ENCODE measurements at places on chromosomes 6 and 20.

- no peak for DNase-seq
Measured at GRCh38 chr6:126716826-126717509, 377.1 kb downstream of the CENPW start.

GRCh38 chr6:111841822-111842221, 31.4 kb downstream of the FYN start:
- no peak for DNase-seq

DNA sequence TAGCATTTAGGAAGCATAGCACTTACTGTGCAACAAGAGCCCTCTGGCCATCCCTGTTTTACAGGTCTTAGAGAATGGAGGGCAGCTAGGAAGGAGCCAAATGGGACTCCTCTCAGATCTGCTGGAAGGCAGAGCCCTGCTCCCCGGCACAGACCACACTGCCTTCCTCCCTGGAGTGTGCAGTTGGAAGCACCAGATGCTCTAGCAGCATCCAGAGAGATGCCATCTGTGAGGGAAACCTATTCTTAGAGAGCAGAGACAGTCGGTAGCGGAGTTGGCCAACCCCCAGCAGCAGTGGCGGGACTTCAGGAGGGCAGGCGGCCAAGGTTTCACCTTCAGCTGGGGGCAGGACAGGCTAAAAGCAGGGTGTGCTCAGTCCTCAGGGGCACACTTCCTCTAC, 16.7 kb upstream of the E2F1 start:
- no peak for DNase-seq

DNA sequence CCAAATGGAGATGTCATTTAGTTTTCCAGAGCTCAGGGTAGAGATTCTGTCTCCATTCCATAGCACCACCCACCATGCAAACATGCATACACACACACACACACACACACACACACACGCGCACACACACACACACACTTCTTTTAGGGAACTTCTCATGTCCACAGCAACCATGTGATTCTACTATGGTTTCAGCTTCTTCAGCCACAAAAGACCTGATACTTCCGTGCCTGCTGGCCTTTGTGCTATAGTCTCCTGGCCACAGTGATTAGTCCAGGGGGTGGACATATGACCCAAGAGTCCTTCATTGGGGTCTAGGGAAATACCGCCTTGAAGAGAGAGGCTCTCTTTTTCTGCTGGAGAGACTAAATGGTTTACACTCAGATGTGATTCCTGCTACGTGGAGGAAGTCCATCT, 53.5 kb downstream of the CARMIL1 start:
- peak; percentile 16 for DNase-seq

GRCh38 chr6:116277124-116277523, 2.6 kb downstream of the TSPYL1 start:
- no peak for DNase-seq

GRCh38 chr6:82364087-82365015, 734 bp downstream of the TPBG start:
- DNase-seq: peak; percentile 75

- DNase-seq: no peak
Measured at GRCh38 chr6:105272786-105273185, 93.0 kb upstream of the POPDC3 start.

- no peak for DNase-seq
Measured at GRCh38 chr6:52361414-52361944, 472 bp upstream of the PAQR8 start.

DNA sequence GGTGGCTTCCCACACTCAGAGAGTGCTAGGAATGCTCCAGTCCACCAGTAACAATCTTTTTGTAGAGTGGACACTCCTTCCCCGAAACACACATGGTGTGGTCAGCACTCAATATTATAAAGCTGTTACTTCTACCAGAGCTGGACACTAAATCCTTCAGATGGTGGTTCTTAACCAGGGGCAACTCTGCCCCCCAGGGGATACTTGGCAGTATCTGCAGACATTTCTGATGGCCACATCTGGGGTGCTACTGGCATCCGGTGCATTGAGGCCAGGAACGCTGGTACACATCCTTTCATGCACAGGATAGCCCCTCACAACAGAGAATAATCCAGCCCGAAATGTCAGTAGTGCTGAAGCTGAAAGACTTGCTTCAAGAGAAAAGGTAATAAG, 124.4 kb downstream of the NFATC2 start:
- DNase-seq: no peak

- DNase-seq: no peak
Measured at GRCh38 chr6:321536-322258, 29.4 kb downstream of the DUSP22 start.

DNA sequence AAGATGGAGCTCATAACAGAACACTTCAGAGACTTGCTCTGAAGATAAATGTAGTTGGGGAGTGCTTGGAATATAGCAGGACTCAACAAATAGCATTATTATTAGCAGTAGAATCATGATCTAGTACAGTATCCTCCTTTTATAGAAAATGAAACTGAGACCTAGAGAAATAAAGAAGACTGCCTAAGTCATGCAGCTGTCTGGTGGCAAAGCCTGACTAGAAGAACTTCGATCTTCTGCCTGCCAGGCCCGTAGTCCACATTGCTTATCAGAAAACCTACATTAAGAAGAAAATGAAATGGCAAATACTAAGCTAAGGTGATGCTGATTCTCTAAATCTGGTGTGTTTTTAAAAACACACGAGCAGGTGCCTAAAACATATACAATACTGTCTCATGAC, 46.4 kb upstream of the DST start:
- DNase-seq: no peak

DNA sequence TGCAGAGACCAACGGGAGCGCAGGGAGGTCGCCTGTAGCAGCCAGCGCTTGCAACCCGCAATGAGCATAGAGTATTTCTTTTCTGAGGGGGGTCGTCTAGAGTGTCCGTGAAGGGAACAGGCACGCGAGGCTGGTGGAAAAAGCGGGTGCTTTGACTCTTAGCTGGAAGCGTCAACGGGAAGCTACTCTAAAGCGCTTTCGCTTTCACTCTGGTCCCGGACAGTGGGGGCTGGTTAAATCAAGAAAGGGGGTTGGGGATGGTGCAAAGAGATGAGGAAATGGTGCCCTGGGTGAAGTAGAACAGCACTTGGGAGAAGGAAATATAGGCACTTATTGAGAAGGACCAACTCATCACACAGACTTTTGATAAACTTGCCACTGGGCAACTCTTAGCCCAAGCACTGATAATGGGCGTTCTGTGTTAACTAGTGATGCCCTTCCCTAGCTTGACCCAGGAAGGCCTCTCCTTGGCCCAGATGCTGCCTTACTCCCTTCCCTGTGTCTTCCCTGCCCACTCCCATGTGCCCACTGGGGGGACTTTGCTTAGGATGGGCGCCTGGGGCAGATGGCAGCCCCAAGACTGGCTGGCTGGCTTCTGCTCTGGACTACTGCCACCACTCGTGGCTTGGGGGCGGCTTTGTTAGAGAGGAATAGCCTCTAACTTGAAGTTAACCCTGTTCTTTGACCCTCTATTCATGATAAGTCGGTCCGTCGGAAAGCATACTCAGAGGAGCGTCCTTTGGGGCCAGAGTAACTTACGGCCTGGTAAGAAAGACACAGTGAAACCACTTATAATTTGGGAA, 585 bp downstream of the PSMB9 start:
- DNase-seq: peak; percentile 52

- no peak for DNase-seq
Measured at GRCh38 chr20:32312718-32313424, 35.4 kb downstream of the KIF3B start.

- no peak for DNase-seq
Measured at GRCh38 chr20:56522311-56522710, 2.2 kb upstream of the FAM209A start.

GRCh38 chr6:107330168-107330567, 129.2 kb downstream of the PDSS2 start:
- no peak for DNase-seq

GRCh38 chr6:134967711-134968110, 17.8 kb upstream of the ALDH8A1 start:
- DNase-seq: no peak

- no peak for DNase-seq
Measured at GRCh38 chr20:64077094-64077493, 2.2 kb downstream of the RGS19 start.

DNA sequence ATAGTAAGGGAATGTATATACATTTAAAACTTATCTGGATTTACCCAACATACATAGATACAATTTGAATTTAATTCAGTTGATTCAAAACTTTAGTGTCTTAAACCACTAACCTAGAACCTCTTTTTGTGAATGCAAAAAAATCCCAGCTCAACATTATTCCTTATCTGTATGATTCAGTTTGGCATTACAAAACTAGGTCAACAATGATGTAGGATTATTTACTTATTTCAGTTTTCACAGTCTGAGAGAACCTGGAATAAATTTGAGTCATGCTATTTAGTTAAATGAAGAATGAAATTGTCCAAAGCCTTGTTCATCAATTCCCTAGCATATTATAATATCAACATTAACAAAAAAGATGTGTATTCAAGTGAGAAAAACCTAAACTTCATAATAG, 7.4 kb upstream of the PLCB1 start:
- no peak for DNase-seq

GRCh38 chr20:16158090-16158975, 414.9 kb downstream of the KIF16B start:
- no peak for DNase-seq

DNA sequence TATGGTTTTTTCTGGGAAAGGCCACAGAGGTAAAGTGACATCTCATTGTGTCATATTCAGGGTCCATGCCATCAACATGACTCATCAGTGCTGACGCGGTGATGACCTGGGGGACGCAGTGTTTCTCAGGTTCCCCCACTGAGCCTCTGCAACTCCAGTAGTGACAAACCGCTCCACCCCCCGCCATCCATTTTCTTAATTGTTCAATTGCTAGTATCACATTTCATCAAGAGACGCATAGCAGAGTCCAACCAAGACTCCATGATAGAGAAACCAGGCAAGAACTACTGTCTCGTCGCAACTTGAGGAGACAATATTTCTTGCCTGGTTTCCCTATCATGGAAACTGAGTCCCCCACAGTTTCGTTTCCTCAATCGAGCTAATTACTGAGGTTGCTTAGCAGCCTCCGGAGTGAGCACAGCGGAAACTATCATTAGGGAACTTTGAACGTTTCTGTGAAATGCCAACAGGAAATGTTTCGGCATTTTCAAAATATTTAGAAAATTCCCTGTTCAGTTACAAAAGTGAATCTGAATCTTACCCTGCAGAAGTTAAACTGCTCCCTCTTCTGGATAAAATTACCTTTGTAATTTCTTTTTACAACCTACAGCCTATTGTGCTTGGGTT, 12.2 kb upstream of the SERPINB1 start:
- DNase-seq: peak; percentile 69

DNA sequence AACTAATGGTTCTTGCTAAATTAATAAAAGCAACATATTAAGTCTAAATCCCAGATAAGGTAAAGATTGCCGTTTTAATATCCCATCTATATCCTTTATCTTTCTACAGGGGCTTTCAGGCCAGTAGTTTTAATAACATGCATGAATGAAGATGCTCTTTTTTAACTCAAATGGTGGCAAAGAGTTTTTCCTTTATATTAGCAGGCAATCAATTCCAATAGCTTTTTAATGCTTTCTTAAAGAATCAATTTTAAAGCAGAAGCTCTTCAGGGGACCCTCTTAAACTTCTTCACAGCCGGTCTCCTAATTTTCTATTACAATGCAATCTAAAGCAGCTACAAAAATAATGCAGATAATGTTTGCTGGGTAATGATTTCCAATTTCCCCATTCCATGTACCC, 107.8 kb upstream of the HS3ST5 start:
- DNase-seq: no peak

- no peak for DNase-seq
Measured at GRCh38 chr6:161218222-161218621, 55.6 kb downstream of the AGPAT4 start.

DNA sequence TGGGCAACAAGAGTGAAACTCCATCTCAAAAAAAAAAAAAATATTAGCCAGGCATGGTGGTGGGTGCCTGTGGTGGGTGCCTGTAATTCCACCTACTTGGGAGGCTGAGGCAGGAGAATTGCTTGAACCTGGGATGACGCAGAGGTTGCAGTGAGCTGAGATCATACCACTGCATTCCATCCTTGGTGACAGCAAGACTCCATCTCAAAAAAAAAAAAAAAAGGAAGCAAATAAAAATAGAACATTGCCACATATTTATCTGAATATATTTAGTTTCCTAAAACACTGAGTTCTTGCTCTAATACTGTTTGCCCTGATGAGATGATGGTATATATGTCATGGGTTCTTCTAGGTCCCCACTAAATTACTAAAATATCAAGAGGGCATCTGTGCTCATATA, 28.4 kb downstream of the CASP8AP2 start:
- DNase-seq: no peak

GRCh38 chr20:62816884-62817873, at the start of gene COL9A3:
Gene COL9A3, plus strand, starts transcription at chr20:62817050. Its CDS starts 15 bp downstream, at chr20:62817065.
- no peak for DNase-seq

DNA sequence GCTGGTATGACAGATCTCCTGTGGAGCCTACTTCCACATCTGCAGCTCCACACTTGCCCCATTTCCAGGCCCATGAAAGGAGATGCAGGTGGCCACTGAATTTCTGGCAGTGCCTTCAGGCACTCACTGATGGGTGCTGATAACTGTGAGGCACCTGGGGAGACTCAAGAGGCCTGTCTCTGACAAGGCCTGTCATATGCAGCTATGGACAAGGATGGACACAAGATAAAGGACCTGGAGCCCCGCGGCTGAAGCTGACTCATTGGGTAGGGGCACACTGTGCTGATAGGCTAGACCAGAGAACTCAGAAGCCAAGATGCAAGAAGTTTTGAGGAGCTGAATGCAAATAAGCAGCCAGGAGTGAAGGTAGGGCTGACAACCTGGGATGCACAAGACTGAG, 81.0 kb upstream of the LRFN2 start:
- no peak for DNase-seq

GRCh38 chr6:137740967-137741761, 125.9 kb upstream of the TNFAIP3 start:
- no peak for DNase-seq

DNA sequence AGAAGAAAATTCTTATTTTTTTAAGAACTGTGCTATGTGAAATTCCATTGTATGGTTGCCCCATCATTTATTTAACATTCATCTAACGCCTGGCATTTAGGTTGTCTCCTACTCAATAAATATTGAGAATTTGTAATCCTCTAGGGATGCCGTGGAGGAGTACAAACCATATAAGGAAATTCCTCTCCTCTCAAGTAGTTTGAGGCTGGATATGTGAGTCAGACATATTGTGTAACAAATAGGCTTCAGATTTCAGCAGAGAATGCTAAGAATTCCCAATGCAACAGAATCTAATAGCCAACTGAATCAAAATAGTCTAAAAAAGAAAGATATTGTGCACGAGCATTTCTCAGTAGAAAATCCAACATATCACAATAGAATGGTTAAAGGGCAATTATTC, 174.7 kb downstream of the OTOR start:
- no peak for DNase-seq

DNA sequence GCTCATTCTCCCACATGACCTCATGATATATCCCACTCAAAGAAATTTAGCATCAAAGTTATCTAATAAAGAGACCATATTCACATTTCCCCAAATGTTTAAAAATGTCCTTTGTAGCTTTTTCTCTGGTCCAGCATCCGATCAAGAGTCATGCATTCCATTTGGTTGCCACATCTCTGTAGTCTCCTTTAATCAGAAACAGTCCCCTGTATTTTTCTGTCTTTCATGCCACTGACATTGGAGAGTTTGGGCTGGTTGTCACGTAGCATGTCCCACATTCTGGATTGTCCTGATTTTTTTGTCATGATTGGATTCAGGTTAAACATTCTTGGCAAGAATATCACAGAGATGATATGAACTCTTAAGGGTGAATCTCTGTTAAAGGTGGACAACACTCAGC, 55.7 kb downstream of the SNX5 start:
- DNase-seq: no peak

Data from muscle of arm (tissue), 14 donors.